ENCODE measurements at places on chromosomes 2 and 18.

- no peak for DNase-seq
These were observed 90.8 kb upstream of the HS6ST1 start for GRCh38 chr2:128409326-128410034.

DNA sequence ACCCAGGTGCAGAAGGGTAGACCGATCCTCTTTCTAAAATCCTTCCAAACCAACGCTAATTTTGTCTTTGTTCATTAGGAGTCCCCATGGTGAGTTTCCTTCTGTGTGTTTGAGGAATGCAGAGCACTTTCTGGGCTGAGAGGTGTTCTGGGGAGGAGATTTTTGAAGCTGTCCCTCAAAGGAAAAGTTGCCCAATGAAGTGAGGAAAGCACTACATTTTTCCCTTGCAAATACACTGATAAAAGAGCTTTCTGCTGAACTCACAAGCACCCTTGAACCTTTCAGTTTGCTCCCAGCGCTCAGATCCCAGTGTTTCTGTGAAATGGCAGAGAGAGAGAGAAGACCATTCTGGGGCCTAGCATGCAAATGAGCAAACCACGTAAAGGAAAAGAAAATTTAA is 299.6 kb upstream of the FANCL start:
- DNase-seq: no peak

GRCh38 chr2:197308585-197308984 is 2.0 kb downstream of the ANKRD44 start:
- DNase-seq: no peak

- no peak for DNase-seq
These were observed 132.4 kb upstream of the GPC1 start for GRCh38 chr2:240302933-240303595.

DNA sequence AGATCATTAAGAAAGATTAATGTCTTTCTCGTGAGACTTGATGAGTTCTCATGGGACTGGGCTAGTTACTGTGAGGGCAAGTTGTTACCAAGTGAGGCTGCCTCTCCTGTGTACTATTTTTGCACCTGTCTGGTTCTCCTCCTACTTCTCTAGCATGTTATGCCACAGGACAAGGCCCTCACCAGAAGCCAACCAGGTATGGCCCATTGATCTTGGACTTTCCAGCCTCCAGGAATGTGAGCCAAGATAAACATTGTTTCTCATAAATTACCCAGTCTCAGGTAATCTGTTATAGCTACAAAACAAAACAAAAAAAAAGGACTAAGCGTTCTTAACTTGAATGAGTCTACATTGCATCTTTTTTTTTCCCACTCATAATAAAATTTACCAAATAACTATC is 184.1 kb downstream of the CDH7 start:
- no peak for DNase-seq

- DNase-seq: no peak
These were observed 69.1 kb upstream of the ZNF516 start for GRCh38 chr18:76564117-76564516.

GRCh38 chr2:64700133-64700809 is 46.6 kb upstream of the SERTAD2 start:
- no peak for DNase-seq

DNA sequence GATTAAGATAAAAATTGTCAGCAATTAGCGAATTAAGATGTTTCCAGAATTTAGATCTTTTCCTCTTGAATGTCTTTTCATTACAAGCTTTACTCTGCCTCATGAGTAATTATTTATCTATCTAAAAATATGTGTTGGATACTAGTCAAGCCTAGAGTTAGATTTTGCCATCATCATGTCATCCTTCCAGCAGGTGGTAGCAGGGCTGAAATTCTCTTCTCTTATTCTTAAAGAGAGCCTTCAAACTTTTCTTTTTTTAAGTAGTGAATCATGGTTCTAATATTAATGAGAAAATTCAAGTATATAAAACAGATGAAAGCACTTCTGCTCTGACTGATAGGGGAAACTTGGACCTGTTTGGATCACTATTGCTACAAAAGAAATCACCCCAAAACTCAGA is 240.7 kb upstream of the EPAS1 start:
- DNase-seq: no peak

DNA sequence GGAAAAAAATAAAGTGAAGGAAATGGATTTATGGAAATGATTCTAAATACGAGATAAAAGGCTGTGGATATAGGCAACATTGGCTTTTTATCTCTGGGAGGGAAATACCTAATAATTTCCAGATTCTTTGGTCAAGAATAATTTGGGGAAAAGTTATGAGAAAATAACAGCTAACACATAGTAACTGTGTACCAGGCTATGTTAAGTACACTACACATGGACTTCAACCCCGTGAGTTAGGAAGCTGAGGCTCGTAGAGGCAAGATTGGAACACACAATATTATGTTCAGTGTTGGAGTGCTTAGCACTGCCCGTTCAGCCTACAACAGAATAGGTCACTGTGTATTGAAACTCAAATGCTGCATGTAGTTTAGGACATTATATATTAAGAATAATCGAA is 34.3 kb upstream of the GPD2 start:
- no peak for DNase-seq

GRCh38 chr2:5749347-5749746 is 57.2 kb downstream of the SOX11 start:
- DNase-seq: no peak

DNA sequence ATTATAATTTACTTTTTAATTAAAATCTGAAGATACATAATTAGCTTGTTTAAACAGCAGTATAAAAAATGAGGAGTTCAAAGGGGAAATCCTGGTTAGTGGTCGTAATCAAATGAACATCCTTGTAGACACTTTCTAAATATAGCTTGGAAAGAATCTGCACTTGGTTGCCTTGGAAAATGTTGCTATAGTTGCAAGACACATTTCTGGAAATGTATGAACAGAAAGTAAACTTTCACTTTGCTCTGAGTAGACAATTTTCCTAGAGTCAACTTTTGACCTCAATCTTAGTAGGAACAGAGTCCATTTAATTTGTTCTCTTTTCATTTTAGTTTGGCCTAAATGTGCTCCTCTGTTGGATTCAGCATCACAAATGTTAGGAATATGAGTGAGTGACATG is 38.3 kb downstream of the GCA start:
- DNase-seq: no peak

- DNase-seq: no peak
These were observed 33.9 kb upstream of the CSRNP3 start for GRCh38 chr2:165435611-165436010.

- no peak for DNase-seq
These were observed 186.1 kb upstream of the RBMS1 start for GRCh38 chr2:160679686-160680085.

- DNase-seq: peak; percentile 36
These were observed 823 bp downstream of the PARD3B start for GRCh38 chr2:204545861-204546735.

GRCh38 chr2:6164986-6165747 is 473.0 kb downstream of the SOX11 start:
- DNase-seq: no peak

Data from T47D (cell line).